ENCODE measurements at places on chromosomes 13 and 19.

- H3K27ac ChIP-seq = no peak overlapping the region
Measured at GRCh38 chr19:31562966-31563612, 213.9 kb upstream of the TSHZ3 start.

DNA sequence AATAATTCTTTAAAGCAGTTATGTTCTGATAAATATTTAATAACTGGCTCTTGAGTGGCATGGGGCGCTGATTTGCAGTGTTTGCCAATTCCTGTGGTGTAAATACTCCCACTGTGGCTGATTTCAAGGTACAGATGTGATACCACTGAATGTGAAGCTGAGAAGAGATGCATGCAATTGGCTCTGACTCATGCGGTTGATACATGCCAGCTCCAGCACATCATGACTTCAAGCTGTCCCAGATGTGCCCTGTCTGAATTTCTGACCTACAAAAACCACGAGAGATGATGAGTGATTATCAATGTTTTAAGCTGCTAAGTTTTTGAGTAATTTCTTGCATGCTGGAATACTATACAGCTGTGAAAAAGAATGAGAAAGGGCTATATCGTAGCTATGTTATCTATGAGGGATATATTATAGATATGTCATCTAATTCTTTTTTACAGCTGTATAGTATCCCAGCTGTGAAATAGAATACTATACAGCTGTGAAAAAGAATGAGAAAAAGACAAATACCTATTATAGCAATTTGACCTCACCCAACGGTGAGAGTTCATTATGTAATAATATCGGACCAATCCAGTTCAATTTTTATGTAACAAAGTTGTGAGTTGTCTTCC, 7.6 kb upstream of the ACSBG2 start:
- H3K4me1 ChIP-seq = no peaks in the 10 kb centered on the region
- no peak overlapping the region for H3K27ac ChIP-seq
- no peak overlapping the region for H3K4me3 ChIP-seq
- no peaks in the 10 kb centered on the region for H3K27me3 ChIP-seq

GRCh38 chr19:56918682-56919307, 78.3 kb upstream of the PEG3 start:
- H3K36me3 ChIP-seq = no peaks in the 10 kb centered on the region
- no peak overlapping the region for H3K4me3 ChIP-seq
- no peaks in the 10 kb centered on the region for H3K27me3 ChIP-seq
- no peaks in the 10 kb centered on the region for H3K4me1 ChIP-seq

DNA sequence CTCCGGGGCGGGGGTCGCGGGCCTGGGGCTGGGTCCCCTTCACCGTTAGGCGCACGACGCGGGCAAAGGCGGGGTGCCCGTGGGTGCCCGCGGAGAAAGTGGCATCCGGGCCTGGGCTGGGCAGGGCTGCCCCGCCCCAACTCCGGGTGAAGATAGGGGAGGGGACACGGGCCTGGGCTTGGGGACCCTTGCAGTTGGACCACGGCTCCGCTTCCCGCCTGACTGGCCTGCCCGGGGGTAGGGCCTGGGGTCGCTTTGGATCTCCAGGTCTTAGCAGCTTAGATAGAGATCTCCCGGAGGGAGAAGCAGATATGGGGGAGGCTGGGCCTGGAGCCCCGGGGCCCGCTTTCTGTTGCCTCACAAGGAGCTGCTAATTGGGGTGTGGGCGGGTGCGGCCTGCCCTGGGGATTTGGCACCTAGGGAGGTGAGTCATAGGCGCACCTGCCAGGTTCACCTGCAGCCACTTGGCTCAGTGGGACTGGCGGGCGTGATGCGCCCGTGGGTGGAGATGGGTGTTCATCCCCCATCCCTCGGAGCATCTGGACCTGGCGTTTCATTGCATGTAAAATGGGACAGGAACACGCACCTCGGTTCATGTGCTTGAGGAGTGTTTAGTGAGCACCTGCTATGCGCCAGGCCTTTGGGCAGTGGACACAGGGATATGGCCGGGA, 585 bp downstream of the MAP1S start:
- H3K27ac ChIP-seq = no peak overlapping the region
- no peak for DNase-seq
- H3K27me3 ChIP-seq = no peaks in the 10 kb centered on the region
- peaks cover 43% of the 10 kb centered on the region for H3K4me1 ChIP-seq
- peak overlapping the region; percentile 94 for H3K4me3 ChIP-seq
